ENCODE measurements at places on chromosomes 11 and 22. TPM values are rescaled to one million over a fixed set of nuclear protein-coding genes. Genes with fewer than 3 reads are reported as not detected.

- peak; percentile 57 for DNase-seq
Observed at GRCh38 chr11:64743591-64744543, at the start of gene RASGRP2. Gene RASGRP2 (minus strand): TSS chr11:64744142. CDS start chr11:64742866, 1,276 bp downstream.

- no peak for DNase-seq
Observed at GRCh38 chr22:17612057-17612456, 16.5 kb downstream of the ATP6V1E1 start.

- no peak for DNase-seq
Observed at GRCh38 chr22:24845041-24845898, 39.3 kb downstream of the SGSM1 start.

DNA sequence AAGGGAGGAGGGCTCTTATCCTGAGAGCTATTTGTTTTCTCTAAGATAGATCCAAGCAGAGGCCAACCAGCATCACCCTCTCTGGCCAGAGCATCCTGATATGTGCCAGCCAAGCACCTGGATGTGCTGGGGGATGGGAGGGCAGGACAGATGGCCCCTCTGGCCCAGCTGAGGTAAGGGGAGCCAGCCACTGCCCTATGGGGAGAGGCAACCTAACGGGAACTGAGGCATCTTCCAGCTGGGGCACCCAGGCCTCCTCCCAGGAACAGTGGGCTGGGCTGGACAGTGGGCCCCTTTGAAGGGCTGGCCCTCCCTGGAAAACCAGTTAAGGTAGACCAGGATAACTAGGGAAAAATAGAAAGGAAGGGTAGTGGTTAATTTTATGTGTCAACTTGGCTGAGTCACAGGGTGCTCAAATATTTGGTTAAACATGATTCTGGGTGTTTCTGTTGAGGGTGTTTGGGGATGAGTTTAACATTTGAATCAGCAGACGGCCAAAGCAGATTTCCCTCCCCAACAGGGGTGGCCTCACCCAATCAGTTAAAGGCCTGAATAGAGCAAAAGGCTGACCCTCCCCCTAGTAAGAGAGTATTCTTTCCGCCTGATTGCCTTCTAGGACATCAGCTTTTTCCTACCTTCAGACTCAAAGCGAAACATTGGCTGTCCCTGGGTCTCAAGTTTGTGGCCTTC, 595.1 kb downstream of the BUD13 start:
- DNase-seq = no peak

TAF6L gene
- 22.2 TPM for total RNA-seq

DNA sequence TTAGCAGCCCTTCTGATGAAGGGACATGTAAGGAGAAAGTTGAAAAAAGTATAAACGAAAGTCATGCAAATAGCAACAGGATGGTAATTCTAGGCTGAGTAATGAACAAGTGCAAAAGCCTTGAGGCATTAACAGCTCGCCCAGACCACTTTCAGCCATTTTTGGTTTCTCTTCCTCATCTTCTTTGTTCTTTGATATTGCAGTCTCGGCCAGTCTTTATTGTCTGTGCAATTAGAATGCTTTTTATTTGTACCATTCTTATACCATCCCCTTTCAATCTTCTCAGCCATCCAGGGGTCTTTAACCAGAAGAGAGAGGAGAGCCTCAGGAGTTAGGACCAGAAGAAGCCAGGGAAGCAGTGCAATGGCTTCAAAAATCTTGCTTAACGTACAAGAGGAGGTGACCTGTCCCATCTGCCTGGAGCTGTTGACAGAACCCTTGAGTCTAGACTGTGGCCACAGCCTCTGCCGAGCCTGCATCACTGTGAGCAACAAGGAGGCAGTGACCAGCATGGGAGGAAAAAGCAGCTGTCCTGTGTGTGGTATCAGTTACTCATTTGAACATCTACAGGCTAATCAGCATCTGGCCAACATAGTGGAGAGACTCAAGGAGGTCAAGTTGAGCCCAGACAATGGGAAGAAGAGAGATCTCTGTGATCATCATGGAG, 7.3 kb downstream of the TRIM34 start:
- no peak for DNase-seq

GRCh38 chr22:22892096-22893052, 4.8 kb downstream of the IGLL5 start:
- DNase-seq = no peak

DNA sequence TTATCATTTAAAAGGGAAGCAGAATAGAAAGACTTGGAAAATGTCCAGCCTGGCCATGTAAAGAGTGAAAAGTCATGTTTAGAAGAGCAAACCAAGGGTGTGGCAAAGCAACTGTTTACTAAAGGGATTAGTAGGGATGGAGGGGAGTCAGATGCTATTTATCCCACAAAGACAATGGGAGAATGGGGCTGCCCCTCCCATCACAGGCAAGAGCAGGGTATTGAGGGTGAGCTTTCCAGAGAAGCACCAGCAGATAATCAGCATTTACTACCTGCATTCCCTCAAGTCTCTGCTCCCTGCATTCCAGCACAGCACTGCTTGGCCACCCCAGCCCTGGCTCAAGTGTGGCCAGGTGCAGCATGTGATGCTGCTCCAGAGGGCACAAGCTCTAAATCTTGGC, 18.5 kb upstream of the QSER1 start:
- no peak for DNase-seq

- peak; percentile 35 for DNase-seq
Observed at GRCh38 chr11:110433393-110434333, 3.9 kb downstream of the FDX1 start.

ART1 gene
- total RNA-seq = not detected

DNA sequence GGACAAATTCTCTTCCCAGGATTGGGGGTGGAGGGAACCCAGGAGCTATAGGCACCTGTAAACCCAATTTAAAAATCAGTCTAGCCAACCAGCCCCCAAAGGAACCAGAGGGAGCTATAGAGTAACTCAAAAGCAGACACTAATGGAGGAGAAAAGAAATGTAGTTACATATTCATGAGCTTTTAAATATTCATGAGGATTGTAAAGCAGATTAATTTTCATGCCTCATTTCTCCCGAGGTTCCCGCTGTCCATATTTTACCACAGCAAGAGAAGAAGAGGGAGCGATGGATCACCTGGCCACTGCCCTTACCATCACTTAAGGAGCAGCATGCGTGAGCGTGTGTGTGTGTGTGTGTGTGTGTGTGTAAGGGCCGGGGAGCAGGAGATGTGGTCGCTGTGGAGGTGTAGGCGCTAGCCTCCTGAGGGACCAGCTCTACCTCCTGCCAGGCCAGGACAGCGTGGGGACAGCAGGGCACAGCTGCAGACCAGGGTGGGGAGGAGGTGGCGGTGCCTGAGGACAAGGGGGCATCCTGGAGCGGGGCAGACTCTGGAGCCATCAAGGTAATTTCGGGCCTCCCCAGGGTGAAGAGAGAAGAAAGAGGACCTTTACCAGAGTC, 100.7 kb upstream of the THY1 start:
- DNase-seq = no peak

MUC6 gene
- total RNA-seq = not detected

DNA sequence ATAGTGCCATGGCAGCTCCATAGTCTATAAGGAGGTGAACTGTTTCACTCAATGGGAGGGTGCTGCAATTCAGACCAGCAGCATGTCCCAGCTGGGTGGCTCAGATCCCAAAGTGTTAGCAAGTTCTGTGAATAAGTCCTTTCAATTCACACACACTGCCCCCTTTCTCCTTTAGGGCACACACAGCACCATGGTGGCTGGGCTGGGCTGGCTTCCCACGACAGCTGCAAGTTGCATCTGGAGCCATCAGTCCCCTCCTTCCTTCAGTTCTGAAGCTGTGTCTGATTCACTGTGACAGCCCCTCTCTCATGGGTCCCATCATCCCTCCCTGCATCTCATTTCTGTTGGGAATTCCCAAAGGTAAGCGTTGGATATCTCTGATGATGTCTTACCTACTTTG, 324.1 kb upstream of the NCAM1 start:
- DNase-seq = peak; percentile 86

- no peak for DNase-seq
Observed at GRCh38 chr11:131408025-131408640, 37.7 kb downstream of the NTM start.

GRCh38 chr11:75474240-75474639, 41.2 kb upstream of the KLHL35 start:
- DNase-seq = no peak

KLHL22 gene
- 12.2 TPM for total RNA-seq

GRCh38 chr22:24699876-24700275, 74.6 kb downstream of the PIWIL3 start:
- DNase-seq = no peak
